ENCODE measurements at places on chromosomes 7 and 10.
A peak's percentile ranks its signal among the peaks of the same experiment; 100 is the strongest.

GRCh38 chr7:125934955-125935354 lies 1005.3 kb upstream of the POT1 start:
- no peak for DNase-seq

- no peak for DNase-seq
Observed at GRCh38 chr10:32938554-32939061, 19.4 kb downstream of the ITGB1 start.

GRCh38 chr7:86942995-86943394 lies 116.5 kb downstream of the ELAPOR2 start:
- no peak for DNase-seq

DNA sequence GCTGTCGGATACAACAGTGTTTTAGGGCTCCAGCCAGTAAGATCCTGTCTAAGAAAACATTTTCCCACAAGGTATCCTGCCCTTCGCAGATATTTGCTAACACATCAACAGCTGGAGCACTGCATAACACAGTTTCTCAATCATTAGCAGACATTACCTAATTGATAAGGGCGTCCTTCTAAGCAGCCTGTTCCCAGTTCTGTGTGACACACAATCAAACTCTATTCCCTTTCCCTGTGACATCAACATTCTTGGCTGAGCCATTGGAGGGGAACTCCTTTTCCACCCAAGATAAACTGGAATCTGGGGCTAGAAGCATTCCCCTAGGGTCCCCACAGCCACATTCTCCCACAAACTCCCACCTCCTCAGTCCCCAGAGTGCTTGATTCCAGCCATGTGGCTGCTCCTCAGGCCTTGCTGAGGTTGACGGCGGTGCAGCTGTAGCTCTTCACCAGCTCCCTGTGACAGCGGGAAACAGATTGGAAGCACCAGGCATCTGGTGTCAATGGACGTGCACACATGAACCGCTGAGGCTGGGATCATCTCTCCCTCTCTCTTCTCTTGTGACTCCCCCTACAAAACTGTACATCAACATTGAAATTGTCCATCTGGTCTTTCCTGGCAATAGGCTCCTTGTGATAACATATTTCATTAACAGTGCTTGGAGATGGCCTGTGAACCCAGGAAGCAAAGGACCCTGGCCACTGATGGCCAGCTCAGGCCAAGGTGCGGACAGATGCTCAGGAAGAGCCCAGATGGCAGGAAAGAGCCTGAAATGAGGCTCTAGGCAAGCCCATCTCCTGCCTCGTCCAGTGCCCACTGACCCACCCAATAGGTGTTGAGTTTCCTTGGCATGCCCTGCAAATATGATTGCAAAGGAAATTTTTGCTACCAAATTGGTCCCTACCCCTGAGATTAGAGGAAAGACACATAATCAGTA lies 131.1 kb upstream of the TBX20 start:
- no peak for DNase-seq

DNA sequence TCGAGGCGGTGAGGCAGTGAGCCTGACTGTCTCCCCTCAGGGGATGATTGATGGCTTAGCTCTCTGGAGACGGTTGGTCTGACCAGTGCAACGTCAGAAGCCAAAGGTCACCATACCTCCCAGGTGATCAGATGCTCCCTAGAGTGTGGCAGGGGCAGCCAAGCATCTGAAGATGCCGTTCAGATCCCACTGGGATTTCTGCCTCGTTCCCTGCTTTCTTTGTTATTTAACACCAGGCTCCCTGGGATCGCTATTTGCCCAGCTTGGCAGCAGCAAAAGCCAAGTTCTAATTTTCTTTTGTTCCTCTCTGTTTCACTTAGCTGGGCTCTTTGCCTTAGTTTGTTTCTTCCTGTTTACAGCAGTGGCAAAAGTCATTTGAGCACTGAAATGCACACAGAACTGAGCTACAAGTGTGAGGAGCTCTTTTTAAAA lies 53.5 kb upstream of the SVIL start:
- peak; percentile 72 for DNase-seq

DNA sequence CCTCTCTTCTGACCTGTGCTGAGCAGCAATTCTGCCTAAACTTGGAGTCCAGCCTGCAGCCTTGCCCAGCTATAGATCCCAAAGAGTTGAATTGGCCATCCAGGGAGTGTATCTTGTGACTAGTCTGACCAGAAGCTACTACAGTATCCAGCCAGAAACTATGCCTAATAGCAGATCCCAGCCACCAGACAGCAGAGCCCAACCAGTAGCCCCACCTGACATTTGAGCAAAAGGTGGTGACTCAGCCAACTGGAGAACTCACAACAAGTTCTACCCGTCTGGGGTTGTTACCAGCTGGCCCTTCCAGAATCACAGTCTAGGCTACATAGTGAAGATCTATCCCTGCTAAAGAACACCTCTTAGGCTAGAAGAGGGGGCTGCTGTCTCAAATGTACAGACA lies 315.0 kb downstream of the CRPPA start:
- no peak for DNase-seq
